ENCODE measurements at places on chromosomes 12 and 14. TPM values are rescaled to one million over a fixed set of nuclear protein-coding genes. Genes with fewer than 3 reads are reported as not detected.

Gene SLC5A8
- total RNA-seq: not detected

Gene DDN
- total RNA-seq: 1.00 TPM

GRCh38 chr12:120760349-120761254 lies 35.0 kb downstream of the ACADS start:
- peak; percentile 47 for DNase-seq

DNA sequence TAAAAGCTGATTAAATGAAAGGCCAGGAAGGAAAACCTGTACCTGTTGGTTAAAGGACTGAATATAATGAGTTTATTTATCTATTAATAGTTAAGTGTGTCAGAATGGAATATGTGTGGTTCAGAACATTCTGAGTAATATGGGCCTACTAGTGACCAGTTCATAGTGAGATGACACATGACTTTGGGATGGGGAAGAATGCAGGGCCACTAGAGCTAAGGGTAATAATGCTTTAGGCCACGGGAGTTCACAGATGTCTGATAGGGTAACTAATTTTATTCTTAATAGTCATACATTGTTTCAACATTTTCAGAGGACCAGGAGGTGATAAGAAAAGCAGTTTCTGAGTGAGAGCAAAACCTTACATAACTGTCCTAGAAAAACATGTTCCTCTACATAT lies 247.8 kb upstream of the OR4E1 start:
- no peak for DNase-seq

All from cardiac septum (tissue), 1 donor.